ENCODE measurements at places on chromosomes 13 and 19. TPM values are rescaled to one million over a fixed set of nuclear protein-coding genes. Genes with fewer than 3 reads are reported as not detected.

The RTBDN gene
- 4.4 TPM for polyA plus RNA-seq

The WASF3 gene
- polyA plus RNA-seq = 10.5 TPM

The PBX4 gene
- 5.3 TPM for polyA plus RNA-seq

The SHISA2 gene
- polyA plus RNA-seq = 18.2 TPM

The SIGLEC10 gene
- polyA plus RNA-seq = 0.47 TPM

The NKG7 gene
- polyA plus RNA-seq = not detected

The MYH14 gene
- polyA plus RNA-seq = 29.1 TPM

The KLHL1 gene
- polyA plus RNA-seq = not detected

The OR7C1 gene
- 0.03 TPM for polyA plus RNA-seq

The RNF17 gene
- polyA plus RNA-seq = not detected

The PGPEP1 gene
- 19.4 TPM for polyA plus RNA-seq

The PDE4C gene
- polyA plus RNA-seq = 1.6 TPM

The TMEM59L gene
- polyA plus RNA-seq = 16.2 TPM

The CCDC194 gene
- polyA plus RNA-seq = not detected

The CYP4F8 gene
- not detected for polyA plus RNA-seq

The LENG9 gene
- polyA plus RNA-seq = 0.26 TPM

The STAP2 gene
- 20.7 TPM for polyA plus RNA-seq

The IZUMO1 gene
- polyA plus RNA-seq = 1.2 TPM

The CARM1 gene
- 43.3 TPM for polyA plus RNA-seq

The GRIN2D gene
- 4.4 TPM for polyA plus RNA-seq

The NLRP7 gene
- 1.2 TPM for polyA plus RNA-seq

The SMAD9 gene
- polyA plus RNA-seq = 1.3 TPM

The PABPC3 gene
- polyA plus RNA-seq = 0.42 TPM

The ZNF69 gene
- 15.8 TPM for polyA plus RNA-seq

The ZNF43 gene
- polyA plus RNA-seq = 18.4 TPM

The CLDN10 gene
- polyA plus RNA-seq = 69.1 TPM

The GPC5 gene
- 0.78 TPM for polyA plus RNA-seq

The ZNF441 gene
- 0.40 TPM for polyA plus RNA-seq

The ZNF358 gene
- 23.8 TPM for polyA plus RNA-seq

The POGLUT2 gene
- 14.6 TPM for polyA plus RNA-seq

The KLK10 gene
- polyA plus RNA-seq = 6.1 TPM

The ZNF486 gene
- 21.2 TPM for polyA plus RNA-seq

The CYP2A6 gene
- not detected for polyA plus RNA-seq

The ZNF723 gene
- not detected for polyA plus RNA-seq

The ZNF491 gene
- 0.32 TPM for polyA plus RNA-seq

The NXNL1 gene
- not detected for polyA plus RNA-seq

The HMG20B gene
- polyA plus RNA-seq = 77.8 TPM

The LYPD3 gene
- polyA plus RNA-seq = 4.6 TPM

The SIGLECL1 gene
- polyA plus RNA-seq = not detected

The IGSF23 gene
- polyA plus RNA-seq = not detected

The PEX11G gene
- 3.1 TPM for polyA plus RNA-seq

The SLC25A42 gene
- polyA plus RNA-seq = 7.6 TPM

The KMT2B gene
- 15.5 TPM for polyA plus RNA-seq

The TSC22D1 gene
- 58.5 TPM for polyA plus RNA-seq

The RASIP1 gene
- 9.2 TPM for polyA plus RNA-seq

The GARIN5A gene
- 25.0 TPM for polyA plus RNA-seq
